ENCODE measurements at places on chromosomes 11 and 22.

- DNase-seq = no peak
Measured at GRCh38 chr11:104467404-104467803, 303.5 kb upstream of the PDGFD start.

DNA sequence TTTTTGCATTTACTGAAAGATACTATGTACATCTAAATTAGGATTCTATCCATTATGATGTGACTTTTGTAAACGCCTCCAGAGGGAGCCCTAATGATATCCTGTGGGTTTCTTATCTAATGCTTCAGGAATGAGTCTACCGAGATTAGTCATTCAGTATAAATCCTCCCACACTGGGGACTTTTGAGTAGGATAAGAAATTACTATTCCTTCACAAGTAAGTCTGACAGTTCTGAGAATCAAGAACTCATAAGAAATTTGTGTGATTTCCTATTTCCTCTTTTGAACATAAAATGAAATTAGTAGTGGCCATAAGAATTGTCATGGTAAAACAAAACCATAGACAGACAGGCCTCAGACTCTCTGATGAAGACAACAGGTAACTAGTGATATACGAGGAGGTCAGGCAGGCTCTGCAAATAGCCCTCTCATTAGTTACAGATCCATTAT is 10.0 kb upstream of the OR5M1 start:
- no peak for DNase-seq

DNA sequence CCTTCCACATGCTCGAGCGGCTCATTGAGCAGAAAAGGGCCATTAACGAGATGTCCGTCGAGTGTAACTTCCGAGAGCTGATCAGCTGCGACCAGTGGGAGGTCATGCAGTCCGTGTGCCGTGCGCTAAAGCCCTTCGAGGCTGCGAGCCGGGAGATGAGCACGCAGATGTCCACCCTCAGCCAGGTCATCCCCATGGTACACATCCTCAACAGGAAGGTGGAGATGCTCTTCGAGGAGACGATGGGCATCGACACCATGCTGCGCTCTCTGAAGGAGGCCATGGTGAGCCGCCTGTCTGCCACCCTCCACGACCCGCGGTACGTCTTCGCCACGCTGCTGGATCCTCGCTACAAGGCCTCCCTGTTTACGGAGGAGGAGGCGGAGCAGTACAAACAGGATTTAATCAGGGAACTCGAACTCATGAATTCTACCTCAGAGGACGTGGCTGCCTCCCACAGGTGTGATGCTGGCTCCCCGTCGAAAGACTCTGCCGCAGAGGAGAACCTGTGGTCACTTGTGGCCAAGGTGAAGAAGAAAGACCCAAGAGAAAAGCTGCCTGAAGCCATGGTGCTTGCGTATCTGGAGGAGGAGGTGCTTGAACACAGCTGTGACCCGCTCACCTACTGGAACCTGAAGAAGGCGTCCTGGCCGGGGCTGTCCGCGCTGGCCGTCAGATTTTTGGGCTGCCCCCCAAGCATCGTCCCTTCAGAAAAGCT is 31.7 kb downstream of the ALG12 start:
- DNase-seq = no peak

- DNase-seq = no peak
Measured at GRCh38 chr11:87187930-87188329, 150.2 kb downstream of the TMEM135 start.

GRCh38 chr22:48619721-48620120 is 1208.0 kb downstream of the BRD1 start:
- DNase-seq = no peak

- DNase-seq = no peak
Measured at GRCh38 chr11:65262381-65262680, 569 bp downstream of the POLA2 start.

GRCh38 chr22:47276450-47276820 is 514.0 kb downstream of the TBC1D22A start:
- DNase-seq = no peak

DNA sequence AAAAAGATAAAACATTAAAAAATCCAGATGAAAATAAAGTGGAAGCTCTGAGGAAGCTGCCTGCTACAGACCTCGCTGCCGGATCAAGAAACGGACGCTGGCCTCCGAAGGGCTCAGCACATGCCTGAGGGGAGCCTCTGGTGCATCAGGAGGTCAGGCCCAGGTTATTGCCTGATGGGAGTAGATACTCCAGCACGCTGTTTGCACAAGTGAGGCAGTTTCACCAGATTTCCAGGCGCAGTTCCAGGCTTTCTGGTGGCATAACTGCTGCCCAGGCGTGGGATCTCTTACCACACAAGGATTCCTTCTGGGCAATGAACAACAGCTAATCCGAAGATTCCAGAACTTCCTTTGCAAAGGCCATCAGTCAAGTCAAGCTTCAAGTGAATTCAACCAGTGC is 154.2 kb downstream of the MPPED1 start:
- no peak for DNase-seq

DNA sequence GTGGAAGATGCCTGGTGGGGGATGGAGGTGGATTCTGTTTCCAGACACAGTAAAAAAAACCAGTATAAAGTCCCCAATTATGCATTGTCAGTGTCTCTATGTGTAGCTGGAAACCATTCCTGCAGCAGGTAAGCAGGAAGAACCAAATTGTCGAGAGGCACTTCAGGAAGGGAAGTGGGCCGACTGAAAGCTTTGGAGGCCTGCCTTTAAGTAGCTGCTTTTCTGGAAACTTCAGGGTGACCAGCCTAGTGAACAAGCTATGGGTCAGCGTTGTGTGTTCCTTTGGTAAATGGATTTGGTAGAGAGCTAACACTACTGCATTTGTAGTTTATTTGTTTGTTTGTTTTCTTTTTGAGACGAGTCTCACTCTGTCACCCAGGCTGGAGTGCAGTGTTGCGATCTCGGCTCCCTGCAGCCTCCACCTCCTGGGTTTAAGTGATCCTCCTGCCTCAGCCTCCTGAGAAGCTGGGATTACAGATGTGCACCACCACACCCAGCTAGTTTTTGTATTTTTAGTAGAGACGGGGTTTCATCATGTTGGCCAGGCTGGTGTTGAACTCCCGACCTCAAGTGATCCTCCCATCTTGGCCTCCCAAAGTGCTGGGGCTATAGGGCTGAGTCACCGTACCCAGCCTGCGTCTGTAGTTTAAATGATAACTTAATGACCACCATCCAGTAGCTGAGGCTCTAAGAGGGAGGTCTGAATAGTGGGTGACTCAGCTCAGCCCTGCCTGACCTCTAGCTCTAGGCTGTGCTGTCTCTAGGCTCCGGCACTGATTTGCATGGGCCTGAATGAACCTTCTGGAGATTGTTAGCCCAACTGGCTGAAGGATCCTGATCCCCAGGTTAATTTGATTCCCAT is 12.8 kb downstream of the PTPRJ start:
- no peak for DNase-seq

DNA sequence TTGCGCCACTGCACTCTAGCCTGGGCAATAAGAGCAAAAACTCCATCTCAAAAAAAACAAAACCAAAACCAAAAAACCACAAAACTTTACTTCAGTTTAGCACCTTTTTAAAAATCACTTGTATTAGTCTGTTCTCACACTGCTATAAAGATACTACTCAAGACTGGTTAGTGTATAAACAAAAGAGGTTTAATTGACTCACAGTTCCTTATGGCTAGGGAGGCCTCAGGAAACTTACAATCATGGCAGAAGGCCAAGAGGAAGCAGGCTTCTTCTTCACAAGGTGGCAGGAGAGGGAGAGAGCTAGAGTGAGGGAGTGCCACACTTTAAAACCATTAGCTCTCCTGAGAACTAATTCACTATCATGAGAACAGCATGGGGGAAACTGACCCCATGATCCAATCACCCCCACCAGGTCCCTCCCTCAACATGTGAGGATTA is 261.3 kb downstream of the TMEM135 start:
- no peak for DNase-seq

GRCh38 chr11:79390477-79390876 is 50.4 kb downstream of the TENM4 start:
- DNase-seq = no peak

DNA sequence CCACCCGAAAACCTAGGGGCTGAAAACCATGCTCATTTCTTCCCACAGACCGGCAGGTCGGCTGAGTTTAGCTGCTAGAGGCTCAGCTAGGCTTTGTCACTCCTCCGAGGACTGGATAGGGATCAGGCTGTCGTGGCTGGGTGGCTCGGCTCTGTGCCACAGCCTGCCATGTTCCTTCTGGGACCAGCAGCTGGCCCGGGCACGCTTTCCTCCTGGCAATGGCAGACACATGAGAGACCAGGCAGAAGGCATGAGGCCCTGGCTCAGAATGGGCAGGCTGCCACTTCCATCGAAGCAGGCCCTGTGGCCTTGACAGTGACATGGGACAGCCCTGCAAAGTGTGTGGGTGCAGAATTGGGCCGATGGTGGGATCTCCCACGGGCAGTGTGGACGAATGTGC is 20.9 kb downstream of the PARVG start:
- DNase-seq = no peak

- no peak for DNase-seq
Measured at GRCh38 chr11:85118151-85118550, 509.0 kb downstream of the DLG2 start.

GRCh38 chr22:42442748-42443147 is 10.5 kb upstream of the NFAM1 start:
- DNase-seq = no peak

GRCh38 chr11:62556875-62557631 is 10.4 kb upstream of the AHNAK start:
- no peak for DNase-seq

DNA sequence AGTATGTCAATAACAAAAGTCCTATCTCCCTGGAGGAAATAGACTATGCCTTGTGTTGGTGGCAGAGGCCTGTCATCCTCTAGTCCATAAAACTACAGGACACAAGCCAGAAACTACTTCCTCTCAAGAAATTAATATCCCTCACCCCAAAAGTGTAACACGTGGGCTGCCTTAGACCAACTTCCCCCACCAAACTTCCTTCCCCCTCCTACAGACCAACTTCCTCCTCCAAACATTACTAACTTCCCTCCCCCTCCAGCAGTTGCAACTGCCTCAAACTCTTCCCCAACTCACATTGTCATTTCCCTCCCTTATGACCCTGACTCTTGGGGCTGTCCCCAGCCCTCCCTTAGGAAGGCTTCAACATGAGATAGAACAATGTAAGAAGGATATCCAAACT is 6.3 kb downstream of the OR52K2 start:
- no peak for DNase-seq

GRCh38 chr11:69540118-69541000 is 58.9 kb downstream of the LINC01488 start:
- no peak for DNase-seq

DNA sequence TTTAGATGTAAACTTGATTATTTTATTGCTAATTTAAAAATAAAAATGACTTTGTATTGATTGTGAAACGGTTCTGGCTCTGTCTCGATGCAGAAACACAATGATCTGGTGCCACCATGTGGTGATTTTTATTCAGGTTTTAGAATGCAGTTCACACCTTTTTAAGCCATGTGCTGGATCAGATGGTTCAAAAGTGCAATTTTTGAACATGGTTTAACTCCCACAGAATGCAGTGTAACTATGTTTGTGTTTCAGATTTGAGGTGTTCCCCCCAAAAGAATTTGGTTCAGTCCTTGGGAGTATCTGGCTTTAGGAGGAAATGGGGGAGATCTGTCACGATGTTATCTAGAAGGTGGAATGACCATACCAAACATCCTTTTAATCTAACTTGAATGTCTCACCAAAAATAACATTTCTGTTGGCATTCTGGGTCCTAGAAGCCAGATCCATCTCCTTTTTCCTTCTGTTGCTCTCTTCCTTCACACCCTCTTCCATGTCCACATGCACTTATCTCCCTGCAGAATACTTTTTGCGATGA is 7.9 kb downstream of the MRPL16 start:
- peak; percentile 39 for DNase-seq

- DNase-seq = no peak
Measured at GRCh38 chr11:34599406-34599945, 21.4 kb upstream of the EHF start.

- DNase-seq = no peak
Measured at GRCh38 chr11:117597071-117597470, 199.9 kb downstream of the DSCAML1 start.

- DNase-seq = no peak
Measured at GRCh38 chr11:126192361-126192760, 19.1 kb downstream of the RPUSD4 start.

GRCh38 chr22:20783844-20784723 is 10.2 kb downstream of the SERPIND1 start:
- DNase-seq = peak; percentile 43

DNA sequence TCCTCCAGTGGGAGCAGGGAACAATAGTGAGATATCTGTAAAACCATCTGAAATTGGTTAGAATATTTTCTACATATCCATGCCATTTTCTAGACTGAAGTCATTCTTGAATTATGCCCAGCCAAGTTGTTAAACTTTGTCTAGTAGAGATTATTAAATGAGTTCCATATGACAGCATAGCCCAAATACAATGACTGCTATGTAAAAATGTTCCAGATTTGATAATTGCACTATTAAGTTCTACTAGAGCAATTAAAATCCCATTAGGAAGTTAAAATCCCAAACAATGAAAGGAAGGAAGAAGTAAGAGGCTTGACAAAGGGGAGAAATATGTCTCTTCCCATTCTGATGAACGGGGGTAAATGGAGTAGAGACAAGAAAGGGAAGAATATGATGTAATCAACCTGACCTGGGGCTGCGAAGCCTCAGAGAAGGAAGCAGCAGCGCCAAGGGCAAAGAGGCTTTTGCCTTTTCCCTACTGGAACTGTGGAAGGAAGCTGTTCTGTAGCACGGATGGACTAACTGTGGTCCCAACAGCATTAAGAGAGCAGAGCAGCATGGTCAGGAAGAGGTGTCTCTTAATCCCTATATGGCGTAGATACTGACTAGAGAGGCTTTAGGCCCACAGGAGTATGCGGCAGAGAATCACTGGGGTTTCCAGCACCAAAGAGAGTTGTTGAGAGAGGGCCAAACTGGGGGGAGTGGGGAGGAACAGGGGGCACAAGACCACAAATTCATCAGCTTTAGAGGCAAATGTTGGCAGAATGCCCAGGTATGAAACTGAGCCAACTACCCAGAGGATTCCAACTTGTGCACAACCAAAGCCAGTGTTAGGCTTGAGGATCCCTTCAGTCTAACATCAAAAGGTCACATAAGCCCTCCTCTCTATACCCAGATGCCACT is 26.7 kb downstream of the RRP8 start:
- no peak for DNase-seq

DNA sequence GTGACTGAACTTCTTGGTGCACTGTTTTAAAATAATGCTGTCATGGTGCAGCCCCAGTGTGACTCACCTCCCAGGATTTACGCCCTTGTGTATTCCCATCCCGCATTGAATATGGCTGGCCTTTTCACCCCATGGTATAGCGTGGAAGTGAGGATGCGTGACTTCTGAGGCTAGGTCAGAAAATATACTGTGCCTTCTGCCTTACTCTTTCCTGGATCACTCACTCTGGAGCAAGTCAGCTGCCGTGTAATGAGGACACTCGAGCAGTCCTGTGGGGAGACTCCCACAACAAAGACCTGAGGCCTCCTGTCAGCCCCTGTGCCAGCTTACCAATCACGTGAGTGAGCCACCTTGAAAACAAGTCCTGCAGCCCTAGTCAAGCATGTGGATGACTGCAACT is 471.9 kb upstream of the KIRREL3 start:
- DNase-seq = no peak

- no peak for DNase-seq
Measured at GRCh38 chr22:43447380-43447779, 35.6 kb downstream of the MPPED1 start.

- DNase-seq = no peak
Measured at GRCh38 chr11:108364159-108364558, 103.2 kb downstream of the C11orf65 start.

GRCh38 chr11:98053851-98054250 is 966.9 kb upstream of the CNTN5 start:
- DNase-seq = no peak

- no peak for DNase-seq
Measured at GRCh38 chr11:5603326-5603725, 6.9 kb downstream of the TRIM6 start.

GRCh38 chr11:85695546-85695945 is 9.6 kb upstream of the CCDC89 start:
- no peak for DNase-seq
